ENCODE measurements at places on chromosomes 12 and 14.

- no peak overlapping the region for H3K27ac ChIP-seq
- DNase-seq: peak; percentile 13
- no peaks in the 10 kb centered on the region for H3K36me3 ChIP-seq
- no peaks in the 10 kb centered on the region for H3K27me3 ChIP-seq
- no peak overlapping the region for H3K4me3 ChIP-seq
These were observed 18.7 kb upstream of the CREBL2 start for GRCh38 chr12:12592930-12593329.

DNA sequence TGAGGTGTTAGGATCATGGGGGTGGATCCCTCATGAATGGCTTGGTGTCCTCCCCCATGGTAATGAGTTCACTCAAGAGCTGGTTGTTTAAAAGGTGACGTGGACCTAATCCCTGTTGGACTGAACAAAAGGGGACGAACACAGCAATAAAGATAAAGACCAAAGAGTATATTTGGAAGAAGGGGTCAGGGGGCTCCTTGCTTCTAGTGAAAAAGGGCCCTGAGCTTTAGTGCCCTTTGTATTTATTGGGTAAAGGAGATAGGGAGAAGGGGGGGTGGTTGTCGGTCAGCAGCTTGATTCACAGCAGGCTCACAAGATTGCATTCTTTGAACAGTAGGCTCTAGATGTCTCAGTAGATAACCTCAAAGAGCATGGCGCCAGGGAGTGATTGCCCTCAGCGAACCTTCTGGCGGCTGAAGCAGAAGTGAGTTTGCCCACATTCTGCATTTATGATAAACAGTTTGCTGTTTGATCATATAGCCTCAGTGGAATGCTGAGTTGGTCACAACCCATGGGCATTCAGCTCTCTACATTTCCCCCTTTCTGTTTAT lies 25.9 kb upstream of the MAPKAPK5 start:
- no peak overlapping the region for H3K4me3 ChIP-seq
- no peaks in the 10 kb centered on the region for H3K27me3 ChIP-seq
- peaks cover 19% of the 10 kb centered on the region for H3K4me1 ChIP-seq
- no peak for DNase-seq

- H3K4me3 ChIP-seq: no peak overlapping the region
- H3K4me1 ChIP-seq: no peaks in the 10 kb centered on the region
- H3K27me3 ChIP-seq: no peaks in the 10 kb centered on the region
- H3K27ac ChIP-seq: no peak overlapping the region
These were observed 66.0 kb upstream of the YARS2 start for GRCh38 chr12:32821710-32822109.

DNA sequence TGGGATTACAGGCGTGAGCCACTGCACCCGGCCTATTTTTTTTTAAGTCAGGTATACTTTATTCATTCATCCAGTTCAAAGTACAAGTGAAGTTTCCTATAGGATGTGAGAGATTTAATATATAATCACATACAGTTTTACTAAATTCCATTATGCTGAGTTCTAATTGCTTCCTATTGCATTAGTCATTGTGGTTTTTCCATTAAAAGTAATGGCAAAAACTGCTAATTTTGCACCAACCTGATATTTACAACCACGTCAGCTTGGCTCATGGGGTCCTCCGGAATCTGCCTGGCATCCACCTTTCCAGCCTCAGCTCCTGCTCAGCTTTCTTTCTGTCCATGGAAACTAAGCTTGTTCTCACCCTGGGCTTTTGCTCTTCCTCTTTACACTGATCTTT lies 67.0 kb upstream of the CSRP2 start:
- no peaks in the 10 kb centered on the region for H3K36me3 ChIP-seq
- H3K27me3 ChIP-seq: peaks cover 3% of the 10 kb centered on the region
- no peak overlapping the region for H3K4me3 ChIP-seq
- no peak for DNase-seq
- H3K4me1 ChIP-seq: no peaks in the 10 kb centered on the region

- H3K36me3 ChIP-seq: no peaks in the 10 kb centered on the region
- no peaks in the 10 kb centered on the region for H3K4me1 ChIP-seq
- no peak overlapping the region for H3K27ac ChIP-seq
- H3K27me3 ChIP-seq: no peaks in the 10 kb centered on the region
- H3K4me3 ChIP-seq: no peak overlapping the region
These were observed 723.7 kb upstream of the TBX3 start for GRCh38 chr12:115407723-115408122.

DNA sequence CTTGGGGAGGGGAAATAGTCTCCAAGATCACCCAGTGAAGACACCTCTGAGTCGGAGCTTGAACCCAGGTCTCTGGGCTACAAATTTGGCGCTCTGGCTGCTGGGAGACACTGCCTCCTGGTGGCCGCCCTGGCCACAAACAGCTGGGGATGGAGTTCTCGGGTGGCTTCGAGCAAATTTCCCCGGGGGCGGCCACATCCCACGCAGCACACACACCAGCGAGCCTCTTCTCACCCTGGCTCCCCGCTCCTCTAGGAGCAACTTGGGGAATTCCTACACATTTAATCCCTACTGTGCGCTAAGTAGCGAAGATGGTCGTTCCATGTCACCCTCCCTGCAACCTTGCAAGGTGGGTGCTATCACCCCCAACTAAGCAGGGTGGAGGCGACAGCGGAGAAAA lies 66.2 kb upstream of the BEGAIN start:
- no peak overlapping the region for H3K27ac ChIP-seq
- peaks cover 27% of the 10 kb centered on the region for H3K27me3 ChIP-seq
- DNase-seq: no peak
- no peak overlapping the region for H3K4me3 ChIP-seq
- no peaks in the 10 kb centered on the region for H3K36me3 ChIP-seq
- peaks cover 16% of the 10 kb centered on the region for H3K4me1 ChIP-seq

DNA sequence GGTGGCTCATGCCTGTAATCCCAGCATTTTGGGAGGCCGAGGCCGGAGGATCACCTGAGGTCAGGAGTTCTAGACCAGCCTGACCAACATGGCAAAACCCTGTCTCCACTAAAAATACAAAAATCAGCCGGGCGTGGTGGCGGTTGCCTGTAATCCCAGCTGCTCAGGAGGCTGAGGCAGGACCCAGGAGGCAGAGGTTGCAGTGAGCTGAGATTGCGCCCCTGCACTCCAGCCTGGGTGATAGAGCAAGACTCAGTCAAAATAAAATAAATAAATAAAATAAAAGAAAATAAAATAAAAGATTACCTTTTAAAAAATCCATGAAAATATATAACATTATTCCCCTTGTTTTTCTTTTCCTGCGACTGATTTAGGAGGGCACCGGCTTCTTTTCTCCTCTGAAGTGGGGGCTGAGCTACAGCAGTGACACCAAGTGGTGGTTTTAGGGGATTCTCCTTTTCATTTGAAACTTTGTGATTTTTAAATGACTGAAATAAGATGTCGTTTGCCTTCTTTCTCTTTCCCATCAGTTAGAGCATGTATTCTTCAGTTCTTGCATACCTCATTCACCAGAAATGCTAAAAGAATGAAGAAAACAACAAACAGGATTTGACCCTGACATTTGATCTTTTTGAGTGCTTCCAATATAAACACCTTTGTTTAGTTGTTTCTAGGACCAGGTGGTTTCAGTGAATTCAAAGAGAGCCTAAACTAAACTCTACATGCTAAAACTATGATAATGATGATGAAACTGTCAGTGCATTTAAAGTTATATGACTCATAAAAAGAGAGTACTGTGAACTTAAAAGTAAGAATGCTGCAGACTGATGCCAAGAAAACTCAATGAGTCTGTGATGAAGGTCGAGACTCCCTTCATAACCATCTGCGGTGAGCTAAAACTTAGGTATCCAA lies 22.6 kb upstream of the PKP2 start:
- peak; percentile 27 for DNase-seq
- no peak overlapping the region for H3K4me3 ChIP-seq
- H3K27ac ChIP-seq: no peak overlapping the region
- H3K27me3 ChIP-seq: no peaks in the 10 kb centered on the region
- H3K36me3 ChIP-seq: no peaks in the 10 kb centered on the region

DNA sequence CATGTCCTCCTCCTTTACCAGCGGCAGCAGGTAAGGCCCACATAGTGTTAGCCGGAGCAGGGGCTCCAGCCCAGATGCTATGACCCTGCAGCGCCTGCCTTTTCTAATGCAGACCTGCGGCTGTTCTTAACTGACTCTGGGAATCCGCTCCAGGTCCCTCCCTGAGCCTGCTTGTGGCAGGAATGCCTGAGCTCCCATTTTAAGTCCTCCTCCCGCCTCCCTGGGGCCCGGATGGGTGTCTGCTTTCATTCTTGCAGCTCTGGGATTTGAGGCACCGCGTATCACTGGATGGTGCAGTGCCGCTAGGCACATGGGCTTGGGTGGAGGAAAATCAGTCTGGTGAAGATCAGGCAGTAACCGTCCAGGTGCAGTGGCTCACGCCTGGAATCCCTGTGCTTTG lies 7.6 kb downstream of the TSPAN9 start:
- no peak for DNase-seq
- peaks cover 58% of the 10 kb centered on the region for H3K4me1 ChIP-seq
- H3K27ac ChIP-seq: no peak overlapping the region
- H3K27me3 ChIP-seq: no peaks in the 10 kb centered on the region
- H3K36me3 ChIP-seq: peaks cover 7% of the 10 kb centered on the region
- H3K4me3 ChIP-seq: no peak overlapping the region

DNA sequence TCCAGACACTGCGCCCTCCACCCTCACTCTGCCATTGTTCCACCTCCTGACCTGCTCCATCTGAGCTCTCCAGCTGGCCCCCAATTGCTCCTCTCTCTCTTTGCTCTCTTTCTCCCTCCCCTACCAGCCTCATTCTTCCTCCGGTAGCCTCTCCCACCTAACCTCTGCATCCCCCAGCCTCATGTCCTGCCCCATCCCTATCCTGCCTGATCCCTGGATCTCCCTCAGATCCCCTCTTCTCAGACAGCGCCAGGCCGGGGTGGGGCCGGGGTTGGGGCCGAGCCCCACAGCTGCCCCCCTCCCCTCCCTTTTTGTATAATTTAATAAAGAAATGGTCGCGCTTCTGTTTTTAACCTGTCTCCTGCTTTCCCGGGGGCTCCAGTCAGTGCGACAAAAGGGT lies 1.7 kb upstream of the LAG3 start:
- H3K36me3 ChIP-seq: peaks cover 26% of the 10 kb centered on the region
- peaks cover 10% of the 10 kb centered on the region for H3K27me3 ChIP-seq
- H3K4me1 ChIP-seq: peaks cover 34% of the 10 kb centered on the region
- H3K4me3 ChIP-seq: no peak overlapping the region

DNA sequence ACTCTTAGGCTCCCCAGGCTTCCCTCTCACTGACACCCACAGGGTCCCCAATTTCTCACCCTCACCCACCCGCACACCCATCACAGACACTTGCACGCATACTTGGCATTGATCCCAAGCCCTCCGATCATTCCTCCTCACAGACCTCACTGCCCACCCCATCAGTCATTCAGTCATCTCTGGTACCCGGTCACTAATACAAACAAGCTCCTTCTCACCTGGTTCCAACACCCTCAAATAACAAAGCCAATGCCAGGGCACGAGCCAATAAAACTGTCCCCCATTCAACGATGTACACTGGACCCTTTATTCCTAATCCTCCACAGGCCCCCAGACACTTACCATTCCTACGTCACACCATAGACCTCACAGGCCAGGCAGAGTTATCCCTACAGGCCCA lies 2.3 kb downstream of the ZNF605 start:
- H3K36me3 ChIP-seq: peaks cover 16% of the 10 kb centered on the region
- H3K4me1 ChIP-seq: no peaks in the 10 kb centered on the region
- no peak for DNase-seq
- H3K4me3 ChIP-seq: no peak overlapping the region
- no peaks in the 10 kb centered on the region for H3K27me3 ChIP-seq

DNA sequence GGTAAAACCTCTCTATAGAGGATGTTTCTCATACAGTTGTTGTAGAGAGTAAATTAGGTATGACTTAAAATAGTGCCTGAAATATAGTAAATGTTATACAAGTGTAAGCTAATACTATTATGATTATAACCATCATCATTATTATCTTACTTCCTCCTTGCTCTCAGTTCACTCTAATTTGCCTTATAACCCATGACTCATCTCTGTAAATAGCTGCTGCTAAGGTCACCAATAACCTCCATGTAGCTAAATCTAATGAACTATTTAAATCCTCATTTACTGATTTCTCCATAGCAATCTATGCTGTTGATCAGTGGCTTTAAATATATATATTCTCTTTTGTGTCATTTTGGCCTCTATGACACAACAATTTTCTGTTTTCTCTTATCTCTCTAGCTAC lies 109.6 kb downstream of the RMST start:
- peaks cover 7% of the 10 kb centered on the region for H3K4me1 ChIP-seq
- H3K36me3 ChIP-seq: no peaks in the 10 kb centered on the region
- H3K27me3 ChIP-seq: no peaks in the 10 kb centered on the region
- H3K4me3 ChIP-seq: no peak overlapping the region

DNA sequence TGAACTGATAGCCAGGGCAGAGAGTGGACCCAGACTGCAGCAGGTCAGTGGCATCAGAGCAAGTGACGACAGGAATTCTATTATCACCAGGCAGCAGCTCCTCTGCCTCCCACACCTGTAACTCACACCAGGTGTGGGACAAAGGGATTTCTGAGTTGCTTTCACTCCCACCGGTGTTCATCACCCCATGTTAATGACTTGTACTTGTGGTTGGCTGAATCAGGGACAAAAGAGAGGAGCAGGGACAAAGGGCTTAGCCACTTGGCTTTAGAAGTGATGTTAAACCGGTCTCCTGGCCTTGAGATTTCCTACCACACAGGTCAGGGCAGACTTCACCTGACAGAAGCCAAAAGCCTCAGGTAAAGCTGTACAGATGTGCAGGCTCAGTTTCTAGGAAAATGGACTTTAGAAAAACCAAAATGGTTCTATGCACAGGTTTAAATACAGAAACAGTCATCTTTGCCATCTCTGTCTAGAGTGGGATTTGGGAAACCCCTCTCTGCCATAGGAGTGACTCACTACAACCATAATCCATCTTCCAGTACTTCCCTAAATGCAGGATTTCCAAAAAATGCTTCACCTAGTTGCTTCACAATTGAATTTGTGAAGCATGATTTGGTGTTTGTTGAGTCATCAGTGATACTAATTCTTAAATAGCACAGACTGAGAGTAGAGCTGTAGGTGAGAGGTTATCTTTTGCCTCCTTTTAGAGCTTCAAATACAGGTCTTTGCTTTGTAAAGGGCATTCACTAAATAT lies 158.5 kb downstream of the PRKCH start:
- H3K27me3 ChIP-seq: no peaks in the 10 kb centered on the region
- no peak overlapping the region for H3K27ac ChIP-seq
- DNase-seq: no peak
- H3K36me3 ChIP-seq: no peaks in the 10 kb centered on the region
